ENCODE measurements at places on chromosomes 1 and 21.
A peak's percentile ranks its signal among the peaks of the same experiment; 100 is the strongest.

DNA sequence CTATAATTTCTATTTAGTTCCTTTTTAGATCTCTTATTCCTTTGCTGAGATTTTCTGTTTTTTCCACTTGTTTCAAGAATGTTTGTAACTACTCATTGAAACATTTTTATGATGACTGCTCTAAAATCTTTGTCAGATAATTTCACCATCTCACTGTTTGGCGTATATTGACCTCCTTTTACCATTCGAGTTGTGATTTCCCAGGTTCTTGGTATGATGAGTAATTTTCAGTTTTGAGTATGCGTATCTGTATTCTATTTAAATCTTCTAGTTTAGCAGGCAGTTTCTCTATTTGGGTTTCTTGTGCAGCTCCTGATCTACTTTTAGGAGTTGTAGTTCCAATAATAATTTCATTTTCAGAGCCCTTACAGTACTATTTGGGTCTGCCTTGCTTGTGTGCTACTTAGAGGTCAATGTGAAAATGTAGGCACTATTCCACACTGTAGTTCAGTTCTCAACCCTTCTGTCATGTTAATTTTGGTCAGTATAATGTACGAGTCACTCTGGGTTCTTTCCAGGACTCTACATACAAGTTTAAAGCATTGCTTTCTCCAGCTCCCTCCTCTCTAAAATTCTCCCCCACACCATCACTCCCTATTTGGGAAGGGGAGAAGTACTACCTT is 115.5 kb downstream of the ACBD6 start:
- no peak for DNase-seq

- DNase-seq: no peak
Observed at GRCh38 chr1:23421343-23421742, 3.2 kb downstream of the TCEA3 start.

DNA sequence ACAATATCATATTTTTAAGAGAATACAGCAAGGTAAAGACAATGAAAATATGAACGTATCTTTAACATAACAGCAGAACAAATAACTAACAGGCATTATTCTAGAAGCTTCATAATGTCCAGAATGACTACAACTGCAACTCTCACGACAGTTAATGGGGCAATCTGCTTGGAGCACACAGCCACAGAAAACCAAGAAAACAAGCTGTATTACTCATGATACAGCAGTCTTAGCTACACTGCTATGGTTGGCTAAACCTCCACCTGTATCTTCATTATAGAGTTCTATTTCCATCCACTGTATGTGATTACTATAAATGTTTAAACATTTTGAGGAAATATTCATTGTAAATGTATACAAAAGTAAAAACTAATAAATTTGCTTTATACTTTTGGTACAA is 139.9 kb downstream of the DPYD start:
- DNase-seq: no peak

DNA sequence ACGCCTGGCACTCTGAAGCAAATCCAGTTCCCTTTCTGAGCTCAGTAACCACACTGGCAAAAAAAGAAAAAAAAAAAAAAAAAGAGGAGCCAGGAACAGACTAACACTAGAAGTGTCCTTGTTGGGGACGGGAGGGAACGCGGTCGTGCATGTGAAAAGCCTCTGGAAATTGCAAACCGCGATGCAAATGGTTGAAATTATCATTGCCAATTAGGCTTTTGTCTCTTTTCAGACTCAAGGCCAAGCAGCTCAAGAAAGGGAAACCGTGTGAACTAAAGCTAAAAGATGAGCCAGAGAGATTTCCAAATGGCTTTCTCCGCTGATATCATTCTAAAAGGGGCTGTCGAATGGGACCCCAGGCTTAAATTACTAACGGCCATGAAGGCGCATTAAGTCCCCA is 13.5 kb downstream of the TRABD2B start:
- DNase-seq: no peak

- no peak for DNase-seq
Observed at GRCh38 chr1:62389531-62389930, 47.3 kb upstream of the USP1 start.

- DNase-seq: no peak
Observed at GRCh38 chr21:36441715-36442114, 38.2 kb downstream of the CLDN14 start.

GRCh38 chr1:168000656-168001055 is 63.8 kb upstream of the MPC2 start:
- DNase-seq: no peak

DNA sequence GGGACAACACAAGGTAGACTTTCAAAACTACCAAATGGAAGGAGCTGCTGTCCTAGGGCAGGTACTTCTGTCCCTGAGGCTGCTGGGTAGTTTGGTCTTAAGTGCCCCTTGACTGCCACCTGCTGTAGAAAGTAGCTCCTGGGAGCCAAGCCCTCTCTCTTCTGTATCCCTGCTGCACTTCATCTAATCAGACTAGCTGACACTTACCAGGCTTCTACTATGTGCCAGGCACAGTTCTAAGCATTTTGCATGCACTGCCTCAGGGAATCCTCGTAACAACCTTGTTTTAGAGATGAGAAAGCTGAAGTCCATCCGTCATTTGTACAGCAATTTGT is 15.9 kb upstream of the SRSF4 start:
- no peak for DNase-seq

- no peak for DNase-seq
Observed at GRCh38 chr1:208423526-208423925, 179.3 kb upstream of the PLXNA2 start.

DNA sequence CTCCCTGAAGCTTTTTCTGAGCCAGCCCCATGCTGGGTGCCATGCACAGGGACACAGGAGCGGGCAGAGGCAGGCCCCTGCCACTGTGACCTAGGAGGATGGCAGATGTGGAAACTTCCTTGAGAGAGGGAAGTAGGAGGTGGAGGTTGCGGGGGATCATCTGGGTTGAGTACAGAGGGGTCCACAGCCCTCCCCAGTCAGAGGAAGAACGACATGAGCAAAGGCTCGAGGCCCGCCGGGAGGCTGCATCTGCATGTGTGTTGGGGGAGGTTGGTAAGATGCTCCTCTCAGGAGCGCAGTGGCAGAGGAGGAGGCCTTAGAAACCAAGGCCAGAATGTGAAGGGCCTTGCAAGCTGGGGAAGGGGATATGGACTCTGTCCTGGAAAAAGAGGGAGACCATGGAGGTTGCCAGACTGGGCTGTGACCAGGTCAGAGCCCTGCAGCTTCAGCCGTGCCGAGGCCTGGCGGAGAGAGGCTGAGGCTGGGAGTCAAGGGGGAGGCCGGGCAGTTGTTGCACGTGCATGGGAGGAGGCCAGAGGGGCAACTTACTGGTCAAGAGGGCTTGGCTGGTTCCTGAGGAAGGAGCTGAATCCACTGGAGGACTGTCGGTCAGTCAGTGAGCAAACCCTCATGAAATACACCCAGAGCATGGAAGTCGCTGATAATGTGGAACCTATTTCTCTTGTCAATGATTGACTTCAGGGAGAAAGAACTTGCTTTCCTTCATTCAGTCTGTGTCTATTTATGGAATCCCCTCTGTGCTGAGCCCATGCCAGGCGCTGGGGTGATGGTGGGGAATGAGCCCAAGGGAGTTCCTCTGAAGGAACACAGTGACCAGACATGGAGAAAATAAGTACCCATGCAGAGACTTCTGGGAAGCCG is 31.7 kb downstream of the A3GALT2 start:
- DNase-seq: no peak

- DNase-seq: no peak
Observed at GRCh38 chr1:92447033-92447681, 39.6 kb downstream of the GFI1 start.

GRCh38 chr1:98054786-98055185 is 134.0 kb upstream of the DPYD start:
- DNase-seq: no peak

DNA sequence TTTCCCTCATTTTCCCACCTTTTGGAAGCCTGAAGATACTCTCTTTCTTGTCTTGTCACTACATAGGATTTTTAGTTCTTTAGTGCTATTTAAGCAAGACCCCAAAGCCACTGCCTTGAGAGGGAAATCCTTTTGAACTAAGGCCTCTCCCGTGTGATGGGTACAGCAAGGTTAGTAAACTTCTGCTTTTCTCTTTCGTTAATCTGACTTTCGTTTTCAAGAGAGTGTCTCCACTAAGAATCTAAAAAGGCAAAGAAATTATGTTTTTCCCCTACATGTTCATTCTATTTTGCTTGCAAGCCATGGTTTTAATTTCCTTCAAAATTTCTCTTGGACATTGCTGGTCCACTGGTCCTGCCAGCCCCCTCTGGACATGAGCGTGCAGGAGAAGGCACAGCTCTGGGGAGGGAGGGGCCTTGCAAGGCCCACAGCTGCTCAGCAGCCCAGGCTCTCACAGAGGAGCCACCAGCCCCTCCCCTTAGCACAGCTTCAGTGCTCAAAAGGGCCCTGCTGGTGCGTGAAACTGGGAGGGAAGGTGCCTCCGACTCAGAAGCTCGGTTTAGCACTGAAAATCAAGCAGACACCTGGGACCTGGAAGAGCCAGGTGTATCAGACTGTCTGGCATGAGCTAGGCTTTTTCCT is 210.9 kb upstream of the GALNT2 start:
- DNase-seq: no peak

DNA sequence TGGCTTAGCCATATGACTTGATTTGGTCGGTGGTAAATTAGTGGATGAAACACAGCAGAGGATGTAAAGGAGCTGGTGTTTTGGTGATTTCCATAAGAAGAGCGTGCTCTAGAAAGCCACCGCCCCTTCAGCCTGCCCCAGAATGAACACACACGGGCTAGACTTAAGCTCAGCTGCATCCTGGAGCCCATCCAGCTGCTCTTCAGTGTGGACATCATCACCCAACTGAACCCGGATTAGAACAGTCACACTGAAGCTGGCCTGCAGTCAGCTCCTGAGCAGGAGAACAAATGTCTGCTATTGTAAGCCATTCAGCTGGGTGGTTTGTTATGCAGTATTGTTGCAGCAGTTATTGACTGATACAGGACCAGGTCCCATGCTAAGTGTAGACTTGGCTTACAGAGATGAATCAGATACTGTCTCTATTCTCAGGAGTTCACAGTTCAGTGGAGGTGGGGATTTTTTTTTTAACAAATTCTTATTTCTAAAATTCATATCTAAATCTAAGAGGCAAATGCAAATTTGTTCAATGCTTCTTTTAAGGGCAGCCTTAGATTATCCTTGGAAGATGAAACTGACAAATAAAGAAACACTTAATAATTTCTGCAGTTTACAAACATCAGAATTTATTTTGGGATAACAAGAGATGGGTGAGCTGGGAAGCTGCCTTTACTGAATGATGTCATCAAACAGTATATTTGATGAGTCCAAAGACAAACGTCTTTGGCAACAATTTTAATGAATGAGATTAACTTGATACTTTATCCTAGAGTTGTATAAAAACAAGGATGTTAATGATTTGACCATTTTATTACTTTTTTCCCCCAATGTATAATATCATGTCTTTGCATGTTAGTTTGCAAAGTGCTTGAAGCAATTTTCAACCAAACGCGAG is 251.2 kb downstream of the TRABD2B start:
- peak; percentile 45 for DNase-seq

GRCh38 chr1:25754470-25755181 is 45.4 kb upstream of the SELENON start:
- DNase-seq: no peak

GRCh38 chr1:40799351-40799867 is 15.8 kb downstream of the KCNQ4 start:
- no peak for DNase-seq

DNA sequence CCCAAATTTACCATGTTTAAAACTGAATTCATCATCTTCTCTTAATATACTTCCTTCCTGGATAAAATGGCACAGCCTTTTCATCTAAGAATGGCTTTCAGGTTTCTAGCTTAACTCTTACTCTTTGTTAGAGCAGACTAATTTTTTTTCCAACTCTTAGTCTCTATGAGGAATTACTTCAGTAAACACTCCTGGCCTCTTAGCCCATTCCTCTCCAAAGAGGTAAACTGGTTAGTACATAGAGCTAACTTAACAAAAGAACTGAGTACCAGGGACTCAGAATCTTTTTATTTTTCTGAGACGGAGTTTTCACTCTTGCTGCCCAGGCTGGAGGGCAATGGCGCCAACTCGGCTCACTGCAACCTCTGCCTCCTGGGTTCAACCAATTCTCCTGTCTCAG is 21.1 kb downstream of the FOXJ3 start:
- no peak for DNase-seq

GRCh38 chr1:205782627-205783432 is 7.5 kb upstream of the RAB29 start:
- DNase-seq: no peak

DNA sequence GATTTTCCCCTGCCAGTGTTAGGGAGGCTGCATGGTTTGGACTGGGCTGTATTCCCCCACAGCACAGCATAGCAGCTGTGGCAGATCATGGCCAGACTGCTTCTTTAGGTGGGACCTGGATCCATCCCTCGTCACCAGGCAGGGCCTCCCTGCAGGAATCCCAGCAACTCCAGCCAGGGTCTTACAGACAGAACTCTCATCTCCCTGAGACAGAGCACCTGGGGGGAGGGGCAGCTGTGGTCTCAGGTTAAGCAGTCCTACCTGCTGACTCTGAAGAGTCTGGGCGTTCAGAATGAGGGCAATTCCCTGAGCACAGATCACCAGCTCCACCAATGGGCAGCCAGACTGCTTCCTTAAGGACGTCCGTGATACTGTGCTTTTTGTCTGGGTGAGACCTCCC is 47.9 kb upstream of the C1orf115 start:
- DNase-seq: no peak

- DNase-seq: no peak
Observed at GRCh38 chr1:67515324-67516080, 85.3 kb upstream of the SERBP1 start.

GRCh38 chr1:236914375-236914774 is 89.9 kb downstream of the MT1HL1 start:
- no peak for DNase-seq

GRCh38 chr21:44043613-44044012 is 31.5 kb downstream of the TRAPPC10 start:
- no peak for DNase-seq

DNA sequence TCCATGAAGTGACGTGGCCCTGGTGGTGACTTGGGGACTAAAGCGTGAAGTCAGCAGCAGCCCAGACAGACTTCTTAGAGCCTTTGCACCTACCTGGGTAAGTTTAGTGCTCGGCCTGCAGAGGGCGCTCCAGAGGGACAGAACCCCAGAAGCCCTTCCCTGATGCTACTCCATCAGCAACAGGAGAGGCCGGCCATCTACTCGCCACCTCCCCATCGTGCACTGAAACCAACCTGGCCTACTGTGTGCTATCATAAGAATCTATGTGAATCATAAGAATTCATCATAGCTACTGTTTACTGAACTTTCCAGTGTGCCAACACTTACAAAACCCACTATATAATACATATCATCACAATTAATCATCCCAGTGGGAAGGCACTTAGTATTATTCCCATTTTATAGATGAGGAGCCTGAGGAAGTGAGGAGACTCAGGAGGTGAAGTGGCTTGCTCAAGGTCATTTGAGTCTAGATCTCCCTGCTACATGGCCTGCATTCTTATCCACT is 7.9 kb upstream of the EDN2 start:
- no peak for DNase-seq

GRCh38 chr1:51295926-51296325 is 34.4 kb downstream of the TTC39A start:
- peak; percentile 70 for DNase-seq

DNA sequence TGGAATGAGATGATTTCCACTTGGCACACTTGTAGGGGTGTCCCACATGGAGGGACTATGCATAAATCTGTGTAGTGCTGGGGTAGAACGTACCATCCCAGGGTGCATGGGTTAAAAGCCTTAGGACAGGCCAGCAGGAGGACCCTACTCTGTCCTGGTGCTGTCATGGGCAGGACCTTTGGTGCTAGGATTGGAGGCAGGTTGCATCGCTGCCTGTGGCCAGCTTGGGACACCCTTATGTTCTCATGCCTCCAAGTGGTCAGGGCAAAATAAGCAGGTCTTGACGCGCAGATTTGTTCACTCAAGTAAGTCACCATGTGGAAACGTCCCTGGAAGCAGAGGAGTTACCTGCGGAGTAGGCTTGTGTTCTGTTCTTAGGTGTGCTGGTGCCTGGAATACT is 49.5 kb upstream of the RAB3GAP2 start:
- no peak for DNase-seq
